ENCODE measurements at places on chromosomes 3 and 15.

DNA sequence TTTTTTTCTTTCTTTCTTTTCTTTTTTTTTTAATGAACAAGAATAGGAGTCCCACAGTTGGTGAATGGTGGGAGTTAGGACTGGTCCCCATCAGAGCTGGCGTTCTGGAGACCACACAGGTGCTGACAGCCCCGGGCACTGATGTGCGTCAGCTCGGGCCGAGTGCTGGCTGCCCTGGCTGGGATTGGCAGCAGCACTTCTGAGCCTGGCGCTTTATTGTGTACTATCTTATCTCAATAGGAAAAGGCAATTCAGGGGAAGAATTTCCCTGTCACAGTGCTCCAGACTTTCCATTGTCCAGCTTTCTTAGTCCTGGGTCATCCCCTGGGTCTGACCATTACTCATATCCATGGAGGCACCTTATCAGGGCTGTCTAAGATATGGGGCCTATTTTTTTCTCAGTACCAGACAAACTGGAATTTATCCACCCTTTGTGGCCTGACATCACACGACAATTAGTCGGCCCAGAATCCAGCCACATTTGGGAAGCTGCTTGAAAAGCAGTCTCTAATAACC is 54.1 kb downstream of the TMEM44 start:
- DNase-seq: no peak

DNA sequence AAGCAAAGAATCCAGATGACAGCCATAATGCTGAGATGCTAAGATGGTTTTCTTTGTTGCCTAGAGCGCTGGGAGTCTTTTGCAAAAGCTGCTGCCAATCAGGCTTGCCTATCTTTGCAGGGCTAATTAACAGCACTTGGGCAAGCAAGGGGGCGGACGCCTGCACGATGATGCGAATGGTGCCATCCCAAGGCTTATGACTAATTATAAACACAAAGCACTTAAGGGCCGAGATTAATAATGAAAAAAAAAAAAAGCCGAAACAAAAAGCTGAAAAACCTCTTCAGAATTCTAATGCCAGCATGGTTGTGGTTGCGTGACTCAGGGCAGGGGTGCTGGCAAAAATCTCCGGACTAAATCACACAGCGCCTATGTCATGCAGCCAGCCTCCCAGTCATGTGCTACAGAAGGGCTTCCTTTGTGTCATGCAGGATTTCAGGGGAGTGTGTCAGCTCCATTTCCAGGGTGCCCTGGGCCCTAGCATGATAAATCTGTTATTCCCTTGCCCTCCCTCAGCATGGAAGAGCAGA is 185.0 kb upstream of the ANKRD28 start:
- peak; percentile 99 for DNase-seq

DNA sequence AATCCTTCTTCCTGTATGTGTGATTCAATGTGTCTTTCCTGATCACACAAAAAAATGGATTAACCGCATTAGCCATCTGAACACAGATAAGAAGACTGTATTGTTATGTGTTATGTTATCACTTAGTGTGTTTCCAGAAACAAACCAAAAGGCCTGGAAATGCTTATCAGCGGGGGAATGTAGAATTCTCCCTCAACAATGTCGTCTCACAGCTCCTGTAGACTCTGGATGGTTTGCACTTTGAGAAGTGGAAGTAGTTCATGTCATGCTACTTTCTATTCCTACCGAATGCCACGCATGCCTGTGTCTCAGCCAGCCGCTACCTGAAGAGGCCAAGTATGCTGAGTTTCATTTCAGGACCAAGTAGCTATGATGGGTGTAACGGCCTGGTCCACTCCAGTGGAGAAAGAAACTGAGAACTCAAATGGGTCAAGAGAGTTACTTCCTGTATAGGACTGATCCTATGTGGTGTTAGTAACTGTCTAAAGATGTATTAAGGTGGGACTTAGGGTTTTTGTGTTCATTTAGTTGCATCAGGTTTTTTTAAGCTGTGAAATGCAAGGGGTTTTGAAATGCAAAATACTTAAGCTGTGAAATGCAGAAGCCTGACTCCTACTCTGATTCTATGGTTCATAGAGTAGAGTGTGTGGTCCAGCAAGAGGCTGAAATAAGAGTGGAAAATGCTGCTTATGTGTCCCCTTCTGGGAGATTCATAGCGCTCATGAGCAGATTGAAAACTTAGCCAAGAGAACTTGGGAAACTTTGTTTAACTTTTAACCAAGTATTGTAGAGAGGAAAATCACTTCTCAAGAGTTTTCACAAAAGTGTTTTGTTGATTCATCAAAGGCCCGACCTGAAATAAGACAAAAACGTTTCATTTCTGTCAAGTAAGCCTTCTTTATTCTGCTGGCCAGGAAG is 118.5 kb upstream of the LMOD3 start:
- no peak for DNase-seq

DNA sequence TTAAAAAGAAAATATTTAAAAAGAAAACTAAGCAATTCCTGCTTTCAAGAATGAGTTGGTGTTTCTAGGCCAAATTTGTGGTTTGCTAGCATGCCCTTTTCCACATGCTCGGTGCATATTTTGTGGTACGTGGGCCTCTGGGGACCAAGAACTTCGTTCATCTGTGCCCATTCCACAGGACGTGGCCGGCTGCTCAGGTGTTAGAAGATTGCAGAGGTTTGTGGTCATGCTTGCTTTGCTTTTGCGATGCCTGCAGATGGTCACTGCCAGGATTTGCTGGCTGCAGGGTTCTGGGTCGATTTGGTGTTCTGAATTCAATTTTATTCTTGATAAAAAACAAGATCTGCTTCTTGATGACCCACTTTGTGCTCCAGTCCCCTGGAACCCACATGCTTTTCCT is 7.5 kb downstream of the PSTPIP1 start:
- no peak for DNase-seq

- no peak for DNase-seq
These were observed 74.9 kb downstream of the BTLA start for GRCh38 chr3:112424394-112424793.

GRCh38 chr3:182268711-182269110 is 524.6 kb upstream of the ATP11B start:
- no peak for DNase-seq

GRCh38 chr3:184360929-184361531 is 375 bp downstream of the CLCN2 start:
- no peak for DNase-seq

DNA sequence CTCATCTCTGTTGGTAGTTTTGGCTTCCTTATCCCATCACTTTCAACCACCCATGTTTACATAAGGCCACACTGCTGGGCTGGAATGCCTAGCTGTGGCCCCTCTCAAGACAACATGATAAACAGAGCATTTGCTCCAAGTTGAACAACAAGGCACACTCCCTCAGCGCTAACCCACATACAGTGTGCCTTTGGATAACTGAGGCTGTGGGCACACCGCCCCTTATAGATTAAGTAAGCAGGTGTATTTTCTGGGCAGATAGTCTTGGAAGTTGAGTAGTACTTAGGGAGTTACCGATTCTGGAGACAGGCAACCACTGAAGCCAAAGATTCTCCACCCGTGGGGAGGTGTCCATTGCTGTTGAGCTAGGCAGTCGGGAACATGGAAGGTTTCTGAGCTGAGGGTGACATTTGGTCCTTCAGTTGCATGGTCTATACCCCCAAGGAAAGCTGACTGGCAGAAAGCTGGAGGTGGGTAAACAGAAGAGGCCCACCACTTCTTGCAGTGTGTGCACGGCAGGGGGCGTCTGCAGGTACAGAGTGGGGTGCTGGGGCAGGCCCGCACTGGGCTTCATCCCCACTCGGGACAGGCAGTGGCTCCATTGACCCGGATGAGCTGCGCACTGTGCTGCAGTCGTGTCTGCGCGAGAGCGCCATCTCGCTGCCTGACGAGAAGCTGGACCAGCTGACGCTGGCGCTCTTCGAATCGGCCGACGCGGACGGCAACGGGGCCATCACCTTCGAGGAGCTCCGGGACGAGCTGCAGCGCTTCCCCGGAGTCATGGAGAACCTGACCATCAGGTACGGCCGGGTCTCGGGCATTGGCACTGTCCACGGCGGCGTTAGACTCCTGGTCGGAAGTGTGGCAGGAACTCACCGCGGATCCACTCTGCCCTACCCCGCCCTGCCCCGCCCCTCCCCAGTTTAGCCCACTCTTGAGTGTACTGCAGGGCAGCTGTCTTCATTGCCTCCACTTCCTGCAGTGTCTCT is 16.8 kb downstream of the NOX5 start:
- peak; percentile 25 for DNase-seq

- DNase-seq: no peak
These were observed 8.6 kb downstream of the PTPRG start for GRCh38 chr3:61569856-61570580.

DNA sequence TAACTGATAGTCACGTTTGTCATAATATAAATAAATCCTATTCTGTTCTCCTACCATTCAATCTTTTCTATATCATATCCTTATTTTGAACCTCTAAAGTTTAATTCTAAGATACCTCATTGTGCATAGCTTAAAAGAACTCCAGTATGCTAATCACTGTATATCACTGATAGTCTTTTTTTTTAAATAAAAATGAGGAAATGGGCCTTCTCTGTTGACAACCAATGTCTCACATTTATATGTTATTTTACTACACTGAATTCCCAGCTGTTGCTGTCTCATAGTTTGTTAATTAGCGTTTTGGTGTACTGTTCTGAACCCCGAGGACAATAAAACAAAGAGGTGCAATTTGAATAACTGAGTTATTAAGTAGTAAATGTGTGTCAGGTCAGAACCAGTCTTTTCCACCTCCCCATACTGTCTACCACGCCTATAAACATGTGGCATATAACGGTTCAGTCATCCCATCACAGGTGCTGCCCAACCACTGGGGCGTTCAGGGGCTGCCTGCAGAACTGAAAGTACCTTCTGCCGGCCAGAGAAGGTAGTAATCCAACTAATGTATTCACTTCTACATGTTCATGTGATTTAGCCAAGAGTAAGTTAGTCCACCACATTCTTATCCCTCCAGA is 14.9 kb downstream of the CBLB start:
- DNase-seq: no peak

GRCh38 chr3:46881596-46882376 is 4.3 kb downstream of the PTH1R start:
- DNase-seq: peak; percentile 32

DNA sequence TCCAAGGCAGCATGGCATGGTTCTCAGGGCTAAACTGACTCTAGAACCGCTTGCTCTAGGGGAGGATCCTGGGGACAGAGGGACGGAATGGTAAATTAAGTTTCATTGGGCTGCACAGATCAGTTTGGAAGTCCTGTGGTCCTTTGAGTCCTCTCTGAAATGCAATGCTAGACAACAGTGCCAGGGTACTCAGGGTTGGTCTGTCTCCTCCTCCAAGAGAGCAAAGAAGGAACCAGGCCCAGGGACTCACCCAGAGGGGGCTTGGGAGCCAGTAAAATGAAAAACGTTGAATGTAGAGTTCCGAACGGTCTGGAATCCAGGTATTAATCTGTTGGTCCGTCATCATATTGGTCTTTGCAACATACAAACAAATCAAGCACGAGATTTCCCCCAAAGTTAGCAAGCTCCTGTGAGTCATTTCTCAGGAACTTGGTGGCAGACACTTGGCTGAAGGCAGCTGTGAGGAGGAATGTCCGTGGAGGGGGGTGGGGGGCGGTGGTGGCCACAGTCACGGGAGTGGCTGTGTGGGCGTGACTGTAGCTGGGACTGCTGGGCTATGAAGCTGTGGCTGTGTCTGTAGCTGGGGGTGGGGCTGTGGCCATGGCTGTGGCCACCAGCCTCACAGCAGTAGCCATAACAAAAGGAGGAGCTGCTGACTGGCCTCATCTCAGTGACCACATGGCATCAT is 361.0 kb downstream of the SHQ1 start:
- peak; percentile 96 for DNase-seq

DNA sequence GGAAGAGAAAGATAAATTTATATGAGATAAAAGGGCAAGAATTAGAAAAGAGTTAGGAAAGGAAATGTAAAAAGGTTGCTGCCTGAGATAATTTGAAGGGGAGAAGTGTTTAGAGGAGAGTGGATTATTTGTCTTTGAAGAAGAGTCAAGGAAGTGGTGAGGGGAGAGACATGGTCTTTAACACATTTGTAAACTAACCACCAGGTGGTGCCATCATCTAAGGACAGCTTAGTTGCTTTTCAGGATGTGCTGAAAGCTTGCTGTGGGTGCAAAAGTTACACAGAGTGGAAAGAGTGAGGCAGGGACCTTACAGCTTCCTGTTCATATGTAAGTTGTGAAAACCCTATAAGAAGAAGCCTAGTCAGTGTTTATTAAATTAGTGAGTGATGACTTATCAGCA is 114.1 kb upstream of the DNAJC19 start:
- peak; percentile 1 for DNase-seq

DNA sequence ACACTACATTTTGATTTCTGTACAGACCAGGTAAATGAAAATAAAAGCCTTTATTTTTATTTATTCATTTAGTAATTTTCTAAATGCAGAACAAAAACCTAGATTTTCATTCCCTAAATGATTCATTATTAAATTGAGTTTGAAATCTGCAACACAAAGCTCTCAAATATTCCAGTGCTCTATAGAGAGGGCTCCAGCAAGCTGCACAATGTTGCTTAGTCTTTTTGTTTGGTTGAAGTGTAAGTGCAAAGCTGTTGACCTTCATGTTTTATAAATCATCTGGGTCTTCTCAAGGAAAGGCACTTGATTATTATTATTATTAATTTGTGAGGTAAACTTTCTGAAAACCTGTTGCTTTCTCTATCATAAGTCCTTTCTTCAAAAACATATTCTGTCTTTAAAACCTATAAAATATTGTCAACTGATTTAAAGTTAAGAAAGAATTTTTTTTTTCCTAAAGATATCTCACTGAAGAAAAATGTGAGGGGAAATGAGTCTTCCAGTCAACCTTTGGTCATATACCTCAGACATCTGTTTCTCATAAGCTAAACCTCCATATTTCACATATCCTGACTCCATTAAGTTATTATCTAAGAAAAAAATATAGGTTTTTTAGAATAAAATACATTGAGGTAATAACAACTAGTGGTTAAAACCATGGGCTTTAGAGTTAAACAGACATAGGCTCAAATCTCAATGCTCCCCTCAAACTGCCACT is 100.7 kb downstream of the ZIC4 start:
- peak; percentile 58 for DNase-seq

GRCh38 chr3:105974381-105974780 is 105.6 kb upstream of the CBLB start:
- no peak for DNase-seq

Data from EL (cell line).